ENCODE measurements at places on chromosomes 7 and 10.
A peak's percentile ranks its signal among the peaks of the same experiment; 100 is the strongest.

DNA sequence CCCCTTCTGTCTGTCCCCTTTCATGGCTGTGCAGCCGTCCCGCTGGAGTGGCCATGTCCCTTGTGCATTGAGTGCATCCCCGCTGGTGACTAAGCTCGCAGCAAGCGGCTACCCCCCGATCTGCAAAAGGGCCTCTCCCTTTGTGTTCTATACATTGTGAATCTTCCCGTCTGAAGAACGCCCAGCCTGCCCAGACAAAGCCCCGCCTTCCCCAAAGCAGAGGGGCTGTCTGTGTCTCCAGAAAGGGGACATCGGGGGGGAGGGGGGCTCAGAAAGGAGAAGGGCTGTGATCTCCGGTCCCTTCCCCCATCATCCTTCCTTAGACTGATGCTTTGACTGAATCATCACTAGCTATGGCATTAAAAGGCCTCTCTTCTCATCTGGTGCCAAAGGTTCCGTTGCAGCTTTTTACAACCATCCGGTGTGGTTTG is 11.9 kb downstream of the NPTX2 start:
- no peak for DNase-seq

GRCh38 chr7:107201795-107202450 is 33.1 kb downstream of the HBP1 start:
- DNase-seq = no peak

DNA sequence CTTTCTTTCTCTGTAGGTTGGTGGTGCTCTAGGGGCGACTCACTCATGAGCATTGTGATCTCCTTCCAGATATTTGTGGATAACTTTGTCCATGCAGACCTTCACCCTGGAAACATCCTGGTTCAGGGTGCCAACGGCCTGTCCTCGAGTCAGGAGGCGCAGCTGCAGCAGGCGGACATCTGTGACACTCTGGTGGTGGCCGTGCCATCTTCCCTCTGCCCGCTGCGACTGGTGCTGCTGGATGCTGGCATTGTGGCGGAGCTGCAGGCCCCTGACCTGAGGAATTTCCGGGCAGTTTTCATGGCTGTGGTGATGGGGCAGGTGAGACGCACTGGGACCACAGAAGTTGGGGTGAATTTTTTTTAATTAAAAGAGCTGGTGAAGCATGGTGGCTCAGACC is 9.6 kb upstream of the NDUFB2 start:
- DNase-seq = no peak

DNA sequence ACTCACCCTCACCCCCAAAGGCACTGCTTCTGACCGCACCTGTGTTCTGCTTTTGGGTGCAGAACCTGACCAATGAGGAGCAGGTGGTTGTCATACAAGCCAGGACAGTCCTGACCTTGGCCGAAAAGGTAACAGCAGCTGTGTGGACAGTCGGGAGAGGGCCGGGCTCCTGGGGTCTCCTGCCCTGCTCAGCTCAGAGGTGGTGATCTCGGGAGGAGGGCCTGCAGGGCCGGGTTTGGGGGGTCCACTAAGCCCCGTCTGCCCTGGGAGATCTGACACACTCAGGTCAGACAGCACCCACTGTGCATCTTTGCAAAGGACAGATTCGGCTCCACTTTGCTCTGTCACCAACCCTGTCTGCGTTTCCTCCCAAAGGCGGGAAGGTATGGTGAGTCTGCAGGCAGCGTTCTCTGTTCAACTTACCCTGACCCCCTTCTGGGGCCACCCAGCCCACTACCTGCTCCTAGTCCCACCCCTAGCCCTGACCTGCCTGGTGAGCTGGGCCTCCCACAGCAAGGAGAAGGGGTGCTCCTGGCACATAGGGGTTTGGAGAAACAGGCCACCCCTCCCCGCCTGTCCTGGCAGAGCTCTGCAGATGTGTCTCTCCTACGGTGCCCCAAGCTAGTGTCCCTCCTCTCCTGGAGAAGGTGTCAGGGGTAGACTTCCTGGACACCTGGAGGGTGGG is 33.7 kb upstream of the DPYSL4 start:
- no peak for DNase-seq

DNA sequence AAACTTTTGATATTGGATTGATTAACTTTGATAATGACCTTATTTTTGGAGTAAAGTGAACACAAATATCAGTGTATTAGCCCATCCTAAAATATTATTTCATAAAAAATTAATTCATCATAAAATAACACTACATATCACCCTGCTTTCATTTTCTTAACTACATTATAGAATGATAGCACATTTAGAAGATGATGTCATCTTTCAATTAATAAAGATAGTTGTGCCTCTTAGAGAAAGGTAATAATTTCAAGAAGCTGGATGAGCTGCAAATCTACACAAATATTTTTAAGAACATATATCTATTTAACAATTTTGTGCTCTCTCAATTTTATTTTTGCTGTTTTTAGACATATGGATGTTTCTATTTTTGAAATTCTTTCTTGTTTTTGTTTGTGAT is 126.1 kb downstream of the CNTNAP2 start:
- DNase-seq = no peak

DNA sequence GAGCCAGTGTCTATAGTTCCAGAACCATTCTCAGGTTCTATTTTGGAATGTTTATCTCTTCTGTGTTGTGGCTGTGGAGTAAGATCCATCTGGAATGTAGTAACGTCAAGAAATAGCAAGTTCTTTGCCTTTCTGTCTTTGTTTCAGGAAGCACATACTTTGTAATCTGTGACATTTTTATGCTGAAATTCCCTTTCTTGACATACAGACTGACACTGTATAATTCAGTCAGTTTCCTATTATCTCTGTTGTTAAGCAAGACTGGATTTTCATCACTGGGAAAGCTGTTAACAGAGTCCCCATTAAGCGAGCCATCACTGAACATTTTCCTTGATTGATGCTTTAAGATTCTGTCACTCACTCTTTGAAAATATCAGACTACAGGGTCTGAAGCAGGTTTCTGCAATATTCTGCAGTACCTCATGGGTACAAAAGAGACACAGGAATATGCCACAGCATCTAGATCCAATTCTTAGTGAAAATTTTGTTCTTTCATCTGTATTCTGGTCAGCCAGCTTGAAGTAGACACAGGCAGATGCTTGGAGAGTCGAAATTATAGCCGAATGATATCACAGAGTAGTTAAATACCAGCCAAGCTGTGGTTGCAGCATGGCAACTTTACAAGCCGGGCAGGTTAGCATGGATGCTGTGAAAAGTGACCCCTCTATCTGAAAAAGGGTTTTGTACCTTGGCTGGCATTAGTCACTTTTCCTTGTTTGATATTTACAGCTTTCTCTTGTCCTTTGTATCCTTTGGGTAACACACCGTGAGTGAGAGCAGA is 62.6 kb downstream of the CACNB2 start:
- DNase-seq = no peak

DNA sequence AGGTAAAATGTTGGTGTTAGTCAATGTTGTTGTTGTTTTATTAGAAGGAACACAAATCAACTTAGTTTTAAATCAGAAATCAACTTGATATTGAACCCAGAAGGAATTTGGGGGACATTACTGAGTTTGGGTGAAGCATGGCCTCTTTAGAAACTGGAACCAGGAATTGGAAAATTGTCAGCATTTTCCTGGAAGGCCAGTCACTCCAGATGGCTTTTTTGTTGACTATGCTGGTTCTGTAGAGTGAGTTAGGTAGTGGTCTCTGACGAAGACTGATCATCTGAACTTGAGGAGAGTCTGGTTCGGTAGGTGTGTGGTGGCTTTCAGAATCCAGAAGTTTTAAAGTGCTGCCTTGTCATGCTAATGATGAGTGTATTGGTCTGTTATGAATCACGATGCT is 111.5 kb downstream of the BMPER start:
- no peak for DNase-seq

DNA sequence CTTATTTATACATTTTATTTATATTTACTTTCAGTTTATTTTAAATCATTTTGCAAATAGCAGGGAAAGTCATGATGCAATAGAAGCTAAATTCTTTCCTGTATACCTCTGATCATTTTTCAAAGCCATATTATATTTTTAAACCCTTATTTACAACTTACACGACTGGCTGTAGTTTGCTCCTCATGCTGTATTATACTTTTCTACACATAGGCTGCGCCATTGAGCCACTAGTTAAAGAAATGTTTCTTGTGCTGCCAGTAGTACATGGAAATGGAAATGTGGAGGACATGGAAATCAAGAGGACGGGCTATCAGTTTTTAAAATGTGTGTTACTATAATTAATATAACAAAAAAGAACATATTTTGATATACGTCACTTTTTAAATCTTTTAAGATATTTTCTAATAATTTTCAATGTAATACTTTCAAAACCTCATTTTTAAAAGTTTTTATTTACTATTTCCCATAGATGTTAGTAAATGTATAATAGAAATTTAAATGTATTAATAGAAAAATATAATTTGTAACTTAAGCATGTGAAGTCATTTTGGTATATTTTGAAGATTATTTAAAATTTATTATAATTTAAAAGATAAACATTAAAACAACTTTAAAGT is 118.5 kb downstream of the VTI1A start:
- DNase-seq = no peak

DNA sequence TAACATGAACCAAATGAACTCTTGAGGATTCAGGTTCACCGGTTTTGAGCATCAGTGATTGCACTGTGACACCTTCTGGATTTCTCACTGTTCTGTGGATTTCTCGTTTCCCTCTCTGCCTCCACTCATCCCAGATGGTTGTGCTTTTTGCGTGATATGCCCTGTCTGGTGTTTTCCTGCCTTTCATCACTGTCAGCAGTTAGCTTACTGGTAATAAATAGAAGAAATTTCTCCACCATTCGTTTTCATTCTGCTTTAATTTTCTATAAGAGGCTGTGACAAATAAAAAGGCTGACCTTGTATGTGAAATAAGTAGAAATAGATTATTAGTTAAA is 16.2 kb downstream of the BPGM start:
- no peak for DNase-seq

- DNase-seq = no peak
These were observed 5.5 kb upstream of the CTBP2 start for GRCh38 chr10:125165584-125166573.

DNA sequence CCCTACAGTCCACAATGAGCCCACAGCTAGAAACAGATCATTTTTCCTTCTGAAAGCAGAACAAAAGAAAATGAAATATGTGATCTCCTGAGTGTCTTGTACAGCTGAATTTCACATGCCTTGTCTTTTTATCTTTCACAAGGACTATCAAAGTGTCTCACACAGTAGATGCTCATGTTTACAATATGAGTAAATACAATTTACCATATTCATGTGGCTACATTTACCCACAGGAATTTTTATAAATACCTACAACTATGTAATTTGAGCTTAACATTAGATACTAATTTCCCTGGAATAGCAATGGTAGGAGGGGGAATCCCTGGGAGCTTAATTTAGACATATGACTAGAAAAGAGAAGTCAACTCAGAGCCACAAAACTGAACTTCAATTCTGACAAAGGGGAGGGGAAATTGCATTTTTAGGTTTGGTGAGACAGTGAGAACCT is 186.2 kb downstream of the MACC1 start:
- DNase-seq = no peak

- no peak for DNase-seq
These were observed 1.5 kb downstream of the ZC3HAV1L start for GRCh38 chr7:139034336-139034735.

DNA sequence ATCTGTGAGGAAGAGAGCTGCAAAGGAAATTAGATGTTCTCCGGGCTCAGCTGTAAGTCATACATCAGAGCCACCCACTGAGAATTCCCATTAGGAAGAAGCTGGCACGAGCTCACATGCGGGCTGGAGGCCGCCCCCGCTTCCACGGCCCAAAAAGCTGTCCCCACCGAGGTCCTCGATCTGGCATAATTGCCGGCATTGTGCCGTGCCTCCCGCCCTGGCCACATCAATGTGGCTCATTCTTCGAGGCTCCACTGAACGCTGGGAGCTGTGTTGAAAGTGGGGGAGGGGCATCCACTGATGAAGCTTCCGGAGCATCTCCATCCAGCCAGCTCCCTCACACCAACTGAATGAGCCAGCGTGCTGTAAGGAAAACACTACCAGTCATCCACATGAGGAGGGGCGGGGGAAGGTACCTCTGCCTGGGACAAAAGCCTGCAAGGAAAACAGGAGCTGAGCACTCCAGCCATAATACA is 173.1 kb downstream of the PTPRN2 start:
- peak; percentile 90 for DNase-seq

DNA sequence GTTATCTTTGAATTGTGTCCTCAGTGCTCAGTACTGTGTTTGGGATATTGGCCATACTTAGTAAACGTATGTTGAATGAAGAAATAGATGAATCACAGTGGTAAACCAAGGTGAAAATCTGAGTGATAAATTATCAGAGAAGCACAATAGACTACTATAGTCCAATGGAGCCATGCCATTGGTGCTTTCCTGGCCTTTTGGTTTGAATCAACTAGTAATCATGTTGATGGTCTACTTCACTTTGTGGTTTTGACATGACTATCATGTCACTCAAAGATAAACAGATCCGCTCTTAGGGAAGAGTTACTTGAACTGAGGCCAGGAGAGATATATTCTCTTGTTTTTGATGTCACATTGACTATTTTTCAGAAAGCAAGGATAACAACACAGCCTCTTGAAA is 86.1 kb upstream of the IGFBP3 start:
- DNase-seq = no peak

DNA sequence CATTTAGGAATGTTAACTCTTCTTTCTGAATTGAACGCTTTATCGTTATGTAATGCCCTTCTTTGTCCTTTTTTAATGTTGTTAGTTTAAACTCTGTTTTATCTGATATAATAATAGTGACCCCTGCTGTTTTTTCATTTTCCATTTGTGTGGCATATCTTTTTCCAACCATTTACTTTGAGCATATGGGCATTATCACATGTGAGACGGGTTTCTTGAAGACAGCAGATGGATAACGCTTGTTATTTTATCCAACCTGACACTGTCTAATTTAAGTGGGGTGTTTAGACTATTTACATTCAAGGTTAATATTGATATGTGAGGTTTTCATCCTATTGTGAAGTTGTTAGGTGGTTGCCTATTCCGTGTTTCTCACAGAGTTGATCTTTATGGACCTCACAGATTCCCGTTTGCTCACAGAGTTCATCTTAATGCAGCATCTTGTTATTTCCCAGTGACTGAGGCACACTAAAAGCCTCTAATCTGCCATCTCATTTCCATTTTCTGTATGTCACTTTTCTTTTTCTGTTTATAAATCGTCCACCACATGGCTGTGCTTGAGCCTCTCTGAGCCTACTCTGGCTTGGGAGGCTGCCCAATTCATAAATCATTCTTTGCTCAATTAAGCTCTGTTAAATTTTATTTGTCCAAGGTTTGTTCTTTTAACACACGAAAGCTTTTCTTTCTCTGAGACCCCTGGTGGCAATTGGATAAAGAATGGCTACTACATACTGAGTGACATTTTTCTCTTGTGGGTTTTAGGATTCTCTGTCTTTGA is 286.2 kb downstream of the HTR7 start:
- no peak for DNase-seq

- no peak for DNase-seq
These were observed 6.3 kb downstream of the SLC26A5 start for GRCh38 chr7:103439661-103440060.

- no peak for DNase-seq
These were observed 109.9 kb downstream of the JCAD start for GRCh38 chr10:29949411-29950011.

GRCh38 chr7:17521437-17521836 is 223.0 kb downstream of the AHR start:
- DNase-seq = no peak

- no peak for DNase-seq
These were observed 193.4 kb upstream of the PDE1C start for GRCh38 chr7:32263611-32264010.

Measured in hippocampal formation (tissue), 2 donors.